ENCODE measurements at places on chromosomes 2 and 18. TPM values are rescaled to one million over a fixed set of nuclear protein-coding genes. Genes with fewer than 3 reads are reported as not detected.

Gene SCYGR4
- not detected for total RNA-seq

Gene PAX3
- not detected for total RNA-seq

Gene SNX17
- total RNA-seq: 141 TPM

Gene EIF2AK3
- total RNA-seq: 45.1 TPM

Gene GPC1
- total RNA-seq: 51.9 TPM

Gene ABCG8
- total RNA-seq: not detected

Gene EFHD1
- total RNA-seq: 0.14 TPM

Gene LRATD1
- not detected for total RNA-seq

Gene POTEJ
- total RNA-seq: not detected

Gene STK25
- total RNA-seq: 272 TPM

Gene REEP1
- not detected for total RNA-seq

Gene IL36A
- not detected for total RNA-seq

Gene REG1B
- not detected for total RNA-seq

Gene VAPA
- 369 TPM for total RNA-seq

Gene DNAJC5G
- not detected for total RNA-seq

Gene STARD6
- not detected for total RNA-seq

Gene MOGAT1
- not detected for total RNA-seq

Gene FTCDNL1
- total RNA-seq: 0.43 TPM

Gene XDH
- total RNA-seq: 2.0 TPM

Data from placental pericyte (primary cell).